Endothelial cell of umbilical vein (primary cell): ENCODE measurements at places on chromosomes 1 and 21.

DNA sequence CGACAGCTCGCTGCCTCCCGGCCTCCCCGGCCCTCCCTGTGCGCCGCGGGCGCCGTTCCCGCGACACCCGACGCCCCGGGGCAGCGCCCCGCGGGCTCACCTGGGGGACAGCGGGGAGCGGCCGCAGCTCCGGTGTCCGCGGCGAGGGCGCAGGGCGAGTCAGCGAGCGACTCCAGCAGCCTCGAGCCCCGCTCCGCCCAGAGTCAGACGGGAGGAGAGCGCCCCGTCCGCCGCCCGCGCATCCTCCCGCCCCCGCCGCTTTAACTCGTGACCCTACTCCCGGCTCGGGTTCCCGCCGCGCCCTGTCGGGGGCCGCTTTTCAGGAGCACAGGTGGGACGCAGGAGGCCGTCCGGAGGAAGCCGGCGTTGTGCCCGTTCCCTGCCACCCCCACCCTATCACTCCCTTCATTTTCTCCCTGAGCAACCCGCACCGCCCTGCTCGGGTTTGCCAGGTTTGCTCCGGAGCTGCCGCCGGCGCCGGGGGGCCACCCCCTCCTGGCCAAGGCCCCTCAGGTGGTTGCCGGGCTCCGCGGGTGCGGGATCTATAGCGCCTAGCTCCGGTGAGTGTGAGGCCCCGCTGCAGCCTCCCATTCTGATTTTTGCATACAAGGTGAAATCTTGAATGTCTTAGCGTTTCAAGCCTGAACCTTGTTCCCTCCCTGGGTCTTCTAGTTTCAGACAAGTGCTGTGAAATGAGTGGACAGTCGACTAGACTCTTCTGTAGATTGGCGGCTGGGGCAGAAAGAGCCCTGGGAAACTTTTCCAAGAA lies at the start of gene MCOLN3:
MCOLN3 (minus strand) TSS at position 205 of the 769 bp plus-strand sequence. CDS start 3,140 bp downstream, outside the sequence.
- DNase-seq: no peak

DNA sequence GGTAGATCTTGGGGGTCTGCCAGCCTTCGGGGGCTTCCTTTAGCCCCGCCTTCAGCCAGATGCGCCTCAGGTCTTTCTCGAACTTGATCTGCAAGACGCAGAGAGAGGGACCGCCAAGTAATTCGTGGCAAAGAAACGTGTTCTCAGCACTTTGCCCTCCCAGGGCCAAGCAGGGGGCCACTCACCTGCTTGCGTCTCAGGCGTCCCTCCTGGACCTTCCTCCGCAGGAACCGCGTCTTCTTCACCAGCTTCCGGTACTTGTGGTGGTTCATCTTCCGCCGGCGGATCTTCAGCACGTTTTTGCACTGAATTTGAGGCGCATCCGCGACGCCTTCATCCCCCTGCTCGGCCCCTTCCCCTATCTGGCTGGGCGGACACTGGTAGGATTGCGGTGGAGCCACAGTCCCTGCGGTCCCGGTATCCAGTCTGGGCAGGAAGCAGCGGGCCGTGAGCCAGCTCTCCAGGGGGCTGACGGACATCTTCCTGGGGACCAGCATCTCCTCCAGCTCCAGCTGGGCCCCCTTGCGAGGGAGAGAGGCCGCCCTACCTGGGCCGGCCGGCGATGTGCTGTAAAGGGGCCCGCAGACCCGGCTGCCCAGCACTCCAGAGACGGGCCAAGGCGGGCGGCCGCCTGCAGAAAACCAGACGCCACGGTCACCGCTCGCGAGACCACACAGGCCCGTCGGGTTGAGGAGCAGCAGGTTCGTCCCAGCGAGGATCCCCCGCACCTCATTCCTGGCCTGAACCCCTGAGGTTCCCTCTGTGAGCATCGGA lies 1.0 kb downstream of the AURKAIP1 start:
- DNase-seq: no peak

DNA sequence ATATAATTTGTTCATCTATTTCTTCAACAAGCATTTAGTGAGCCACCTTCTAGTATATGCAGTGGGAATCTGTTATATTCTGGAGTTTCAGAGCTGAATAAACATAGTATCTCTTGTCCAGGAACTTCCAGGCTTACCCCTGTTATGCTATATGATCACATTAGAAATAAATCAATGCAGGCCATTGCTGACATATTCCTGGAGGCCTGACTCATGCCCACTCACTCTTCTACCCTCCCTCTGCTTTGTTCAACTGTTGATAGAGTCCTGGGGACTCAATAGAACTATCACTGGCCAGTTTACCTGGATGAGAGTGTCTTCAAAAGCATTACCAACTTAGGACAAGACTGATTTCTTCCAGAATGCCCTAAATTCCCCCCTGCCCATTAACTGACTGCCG lies 29.3 kb upstream of the SRSF10 start:
- peak; percentile 87 for DNase-seq

DNA sequence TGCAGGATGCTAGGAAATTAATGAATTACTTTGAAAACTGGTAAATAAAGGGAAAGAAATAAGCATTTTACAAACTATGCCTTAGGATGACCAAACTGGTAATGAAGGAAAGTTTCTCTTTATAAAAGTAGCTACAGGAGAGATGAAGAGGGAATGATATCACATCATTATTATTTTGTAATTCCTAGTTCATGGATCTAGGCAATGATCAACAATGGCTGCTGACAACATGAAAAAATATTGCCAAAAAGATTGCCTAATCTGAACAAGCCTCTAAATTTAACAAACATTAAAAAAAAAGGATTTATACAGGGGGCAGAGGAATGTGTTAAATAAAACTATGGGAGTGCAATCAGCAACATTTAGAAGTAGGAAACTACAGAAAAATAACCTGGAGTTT lies 38.9 kb downstream of the NOS1AP start:
- no peak for DNase-seq

DNA sequence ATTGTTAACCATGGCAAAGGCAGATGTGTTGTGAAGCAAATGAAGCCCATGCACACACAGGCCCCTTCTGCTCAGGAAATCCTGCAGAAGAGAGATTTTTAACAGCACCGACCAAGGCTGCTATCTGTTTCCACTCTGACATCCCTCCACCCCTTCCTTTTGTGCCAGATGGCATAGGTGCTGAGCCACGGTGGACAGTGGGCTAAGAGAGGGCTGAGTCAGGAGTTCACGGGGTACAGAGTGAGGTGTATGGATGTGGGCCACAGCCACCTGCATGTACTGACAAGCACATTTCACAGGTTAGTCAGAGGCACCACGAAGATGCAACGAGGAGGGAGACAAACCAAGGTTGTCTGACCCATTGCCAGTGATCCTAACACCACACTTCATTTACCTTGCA lies 9.5 kb downstream of the RSPH1 start:
- no peak for DNase-seq

DNA sequence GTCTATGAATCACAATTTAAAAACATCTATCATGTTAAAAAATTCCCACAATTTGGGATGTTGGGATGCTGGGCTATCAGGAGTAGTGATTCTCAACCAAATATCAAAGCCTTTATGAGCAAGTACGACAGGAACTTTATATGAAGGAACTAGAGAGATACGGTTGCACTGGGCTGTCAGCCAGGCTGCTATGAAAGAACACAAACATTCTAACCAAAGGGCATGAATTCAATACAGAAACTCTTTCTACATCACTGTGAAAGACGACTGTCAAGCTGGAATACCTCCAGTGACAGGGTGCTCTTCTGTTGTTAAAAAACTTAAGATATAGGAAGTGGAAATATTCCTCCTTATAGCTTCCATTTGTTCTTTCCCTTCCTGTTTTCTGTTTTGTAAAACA lies 9.8 kb downstream of the CACNA1E start:
- no peak for DNase-seq

DNA sequence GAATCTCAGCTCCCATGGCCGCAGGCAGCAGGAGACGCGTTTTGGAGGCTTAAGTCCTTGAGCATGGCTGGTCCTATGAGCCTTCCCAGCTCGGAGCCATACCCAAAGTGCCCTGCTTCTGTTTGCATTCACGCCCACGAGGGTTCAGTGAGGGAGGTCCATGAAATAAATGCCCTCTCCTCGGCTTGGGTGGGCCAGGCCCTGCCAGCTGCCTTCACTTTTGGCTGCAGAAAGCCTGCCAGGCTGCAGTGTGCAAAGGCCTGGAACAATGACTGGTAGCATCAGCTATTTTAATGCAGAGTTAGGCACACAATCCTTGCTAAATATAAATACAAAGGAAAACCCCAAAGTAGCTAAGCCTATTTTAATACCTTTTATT lies 49.4 kb downstream of the H3-3A start:
- no peak for DNase-seq

DNA sequence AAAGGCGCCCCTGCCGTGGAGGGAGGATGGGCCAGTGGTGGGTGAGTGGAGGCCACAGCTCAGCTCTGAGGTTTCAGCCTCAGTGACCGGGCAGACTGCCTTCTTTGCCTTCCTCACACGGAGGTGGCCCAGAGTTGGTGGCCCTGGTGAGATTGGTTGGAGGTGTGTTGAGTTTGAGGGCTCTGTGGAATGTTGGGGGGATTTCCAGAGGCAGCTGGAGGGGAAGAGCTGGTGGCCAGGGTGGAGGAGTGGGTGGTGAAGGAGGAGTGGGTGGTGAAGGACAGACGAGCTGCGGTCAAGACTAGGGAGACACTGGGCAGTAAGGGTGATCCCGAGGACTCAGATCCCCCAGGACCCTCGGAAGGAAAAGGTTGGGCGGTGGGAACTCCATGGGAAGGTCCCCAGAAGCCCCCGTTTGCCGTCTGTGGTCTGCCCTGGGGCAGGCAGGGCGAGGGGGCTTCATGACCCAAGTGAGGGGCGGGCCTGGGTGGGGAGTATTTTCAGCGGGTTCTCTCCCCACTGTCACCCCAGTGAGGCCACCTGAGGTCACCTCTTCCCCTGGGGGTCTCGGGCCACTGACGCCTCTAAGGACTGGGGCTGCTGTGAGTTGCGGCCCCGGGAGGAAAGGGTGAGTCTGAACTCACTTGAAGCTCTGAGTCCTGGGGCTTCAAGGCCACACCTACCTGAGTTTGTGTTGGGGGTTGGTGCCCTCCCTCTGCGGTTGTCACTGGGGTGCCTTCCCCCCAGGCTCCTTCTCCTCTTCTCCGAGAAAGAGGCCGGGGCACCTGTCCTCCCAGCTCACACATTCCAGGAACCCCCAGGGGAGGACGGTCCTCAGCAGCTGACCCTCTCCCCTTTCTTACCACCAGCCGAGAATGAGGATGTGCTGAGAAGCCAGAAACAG lies 22.7 kb upstream of the PIK3CD start:
- no peak for DNase-seq

GRCh38 chr21:46057111-46057709 lies 40.7 kb upstream of the COL6A2 start:
- no peak for DNase-seq

DNA sequence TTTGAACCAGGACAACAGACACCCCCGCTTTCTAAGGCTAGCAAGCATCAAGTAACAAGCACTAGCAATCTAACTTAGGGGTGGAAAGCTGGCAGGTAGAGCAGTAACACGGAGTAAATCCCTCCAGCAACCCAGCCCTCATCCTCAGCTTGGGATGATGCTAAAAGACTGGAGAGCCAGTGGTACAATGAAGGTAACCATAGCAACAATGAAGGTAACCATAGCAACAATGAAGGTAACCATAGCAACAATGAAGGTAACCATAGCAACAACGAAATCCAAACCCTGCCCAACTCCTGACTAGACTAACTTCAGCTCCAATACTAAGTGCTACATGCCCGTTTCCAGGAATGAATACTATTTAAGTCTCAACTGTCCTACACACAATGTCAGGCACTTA lies 22.2 kb upstream of the EIF4G3 start:
- no peak for DNase-seq

- no peak for DNase-seq
Observed at GRCh38 chr1:163538667-163539066, 216.9 kb downstream of the NUF2 start.

- no peak for DNase-seq
Observed at GRCh38 chr1:216518844-216519627, 95.8 kb upstream of the USH2A start.

- no peak for DNase-seq
Observed at GRCh38 chr1:89555550-89555949, 30.9 kb downstream of the LRRC8B start.

GRCh38 chr1:107243461-107243860 lies 102.6 kb downstream of the NTNG1 start:
- no peak for DNase-seq

DNA sequence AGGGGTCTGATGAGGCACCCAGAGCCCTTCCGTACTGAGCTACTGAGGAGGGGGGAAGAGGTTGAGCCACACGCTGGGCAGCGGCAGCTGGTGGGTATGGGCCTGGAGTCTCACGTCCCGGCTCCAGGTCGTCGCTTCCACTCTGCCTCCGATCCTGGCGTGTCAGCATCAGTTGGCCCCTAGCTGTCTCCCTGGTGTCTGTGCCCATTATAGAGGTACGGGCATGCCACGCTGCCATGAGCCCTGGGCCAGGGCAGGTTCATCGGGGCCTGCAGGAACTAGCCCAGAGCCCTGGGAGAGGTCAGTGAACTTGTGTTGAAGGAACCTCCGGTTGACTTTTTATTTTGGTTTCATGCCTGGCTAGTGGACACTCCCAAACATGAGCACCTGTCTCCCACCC lies 18.2 kb downstream of the COQ8A start:
- DNase-seq: no peak

- no peak for DNase-seq
Observed at GRCh38 chr1:54252371-54252936, 52.5 kb downstream of the MRPL37 start.

DNA sequence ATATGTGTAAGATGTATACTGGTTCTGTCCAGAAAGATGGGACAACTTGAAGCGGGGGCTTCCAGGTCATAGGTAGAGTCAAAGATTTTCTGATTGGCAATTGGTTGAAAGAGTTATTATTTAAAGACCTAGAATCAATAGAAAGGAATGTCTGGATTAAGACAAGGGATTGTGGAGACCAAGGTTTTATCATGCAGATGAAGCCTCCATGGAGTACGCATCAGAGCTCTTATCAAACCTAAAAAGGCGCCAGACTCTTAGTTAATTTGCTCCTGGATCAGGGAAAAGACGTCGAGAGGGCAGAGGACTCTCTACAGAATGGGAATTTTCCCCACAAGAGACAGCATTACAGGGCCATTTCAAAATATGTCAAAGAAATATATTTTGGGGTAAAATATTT lies 23.7 kb upstream of the ETV3 start:
- DNase-seq: no peak
